ENCODE measurements at places on chromosomes 1 and 21.

GRCh38 chr1:155977690-155978324, 540 bp downstream of the ARHGEF2 start:
- DNase-seq: no peak

GRCh38 chr1:165562571-165562970, 18.8 kb downstream of the LRRC52 start:
- no peak for DNase-seq

- no peak for DNase-seq
Measured at GRCh38 chr1:110800079-110800478, 72.9 kb upstream of the CD53 start.

DNA sequence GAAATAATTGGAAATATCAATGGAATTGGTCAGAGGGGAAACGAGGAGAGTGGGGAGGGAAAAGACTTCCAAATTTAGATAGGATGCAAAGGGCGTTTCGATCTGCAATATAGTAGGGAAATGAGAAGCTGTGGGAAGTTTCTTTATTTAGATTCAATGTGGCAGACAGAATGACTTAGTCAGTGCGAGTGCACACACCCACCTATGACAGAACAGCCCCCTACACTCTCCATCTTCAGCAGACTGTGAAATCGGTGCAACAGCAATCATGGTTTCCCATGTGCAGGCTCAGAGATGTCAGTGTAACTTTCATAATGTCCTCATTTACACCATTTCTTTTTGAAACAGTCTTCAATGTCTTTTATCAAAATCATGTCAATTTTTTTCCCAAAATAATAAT, 46.0 kb downstream of the DIP2A start:
- DNase-seq: no peak

DNA sequence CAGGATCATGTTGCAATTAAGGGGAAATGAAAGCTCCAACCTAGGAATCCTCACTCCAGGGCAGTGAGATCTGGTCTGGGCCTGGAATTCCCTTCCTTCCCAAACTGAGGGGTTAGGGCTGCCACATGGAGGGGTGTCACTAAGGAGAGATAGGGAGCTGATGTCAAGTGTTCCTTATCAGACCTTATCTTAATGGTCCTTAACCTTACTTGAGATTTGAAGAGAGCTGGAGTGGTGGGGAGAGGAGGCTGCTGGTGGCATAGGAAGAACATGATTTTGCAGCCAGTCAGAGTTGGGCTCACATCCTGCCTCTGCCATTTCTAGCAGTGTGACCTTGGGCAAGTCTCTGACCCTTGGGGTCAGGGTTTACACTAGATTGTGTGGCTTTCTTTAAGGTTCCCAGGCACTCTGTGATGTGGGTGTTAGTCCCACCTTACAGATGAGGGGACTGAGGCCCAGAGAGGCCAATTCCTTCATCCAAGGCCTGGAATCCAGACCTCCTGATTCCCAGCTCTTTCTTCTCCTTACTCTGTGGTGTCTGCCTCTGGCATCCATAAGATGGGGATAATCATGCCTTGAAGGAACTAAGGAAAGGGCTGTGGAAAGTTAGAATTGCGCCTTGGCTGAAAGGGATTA, 56.3 kb upstream of the SYNC start:
- no peak for DNase-seq

GRCh38 chr1:236120721-236121153, 21.6 kb upstream of the GPR137B start:
- DNase-seq: no peak

DNA sequence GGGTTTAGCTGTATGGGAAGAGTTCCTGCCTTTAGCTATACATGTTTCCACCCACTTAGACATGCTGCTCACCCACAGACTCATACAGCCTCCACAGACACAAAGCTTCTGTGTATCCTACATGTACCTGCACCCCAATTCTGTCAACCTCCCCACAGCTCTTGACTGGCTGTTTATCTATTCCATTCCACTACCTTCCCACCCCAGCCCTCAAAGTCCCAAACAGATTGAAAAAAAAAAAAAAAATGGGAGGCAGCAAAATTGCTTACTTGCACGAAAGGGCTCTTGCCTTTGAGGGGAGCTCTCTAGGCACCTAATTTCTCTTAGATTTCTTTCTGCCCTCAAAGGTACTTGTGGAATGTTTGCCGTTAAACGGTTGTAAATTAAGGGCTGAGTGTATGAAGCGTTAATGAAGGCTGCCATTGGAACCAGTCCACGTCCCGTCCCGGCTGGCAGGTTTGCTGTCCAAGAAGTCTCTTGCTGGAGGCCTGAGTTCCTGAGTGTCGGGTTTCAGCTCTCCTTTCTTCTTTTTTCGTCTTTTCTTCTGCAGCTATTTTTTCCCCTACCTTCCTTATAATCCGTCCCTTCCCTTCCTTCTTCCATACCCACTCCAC, 43.6 kb downstream of the PBX1 start:
- DNase-seq: no peak

DNA sequence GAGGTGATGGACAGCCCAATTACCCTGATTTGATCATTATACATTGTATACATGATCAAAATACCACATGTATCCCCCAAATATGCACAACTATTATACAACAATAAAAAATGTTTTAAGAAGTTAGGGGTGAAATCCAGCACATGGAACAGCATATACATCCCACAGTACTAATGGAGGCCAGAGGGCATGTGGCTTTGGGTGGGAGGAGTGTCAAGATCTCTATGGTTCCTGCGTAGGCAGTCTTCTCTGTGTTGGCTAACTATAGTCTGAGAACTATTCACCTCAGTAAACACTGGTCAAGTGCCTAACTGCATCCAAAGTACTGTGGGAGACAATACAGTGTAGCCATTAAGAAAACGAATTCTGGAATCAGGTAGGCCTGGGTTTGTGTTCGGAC, 74.1 kb downstream of the GADD45A start:
- DNase-seq: no peak

DNA sequence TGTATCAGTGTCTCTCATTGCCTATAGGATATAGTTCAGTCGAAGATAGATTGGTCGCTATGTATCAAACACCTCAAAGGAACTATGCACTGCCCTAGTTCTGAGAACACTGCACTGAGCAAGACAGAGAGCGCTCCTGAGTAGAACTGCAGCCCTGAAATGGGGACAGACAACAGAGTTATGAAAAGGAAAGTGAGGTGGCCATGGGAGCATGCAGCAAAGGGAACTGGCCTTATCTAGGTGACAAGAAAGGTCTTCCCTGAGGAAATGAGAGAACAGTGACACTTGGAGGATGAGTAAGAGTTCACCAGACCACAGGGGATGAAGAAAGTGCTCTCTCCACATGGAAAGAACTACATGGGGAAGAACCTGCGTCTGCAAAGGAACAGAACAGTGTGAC, 7.5 kb upstream of the G0S2 start:
- no peak for DNase-seq

DNA sequence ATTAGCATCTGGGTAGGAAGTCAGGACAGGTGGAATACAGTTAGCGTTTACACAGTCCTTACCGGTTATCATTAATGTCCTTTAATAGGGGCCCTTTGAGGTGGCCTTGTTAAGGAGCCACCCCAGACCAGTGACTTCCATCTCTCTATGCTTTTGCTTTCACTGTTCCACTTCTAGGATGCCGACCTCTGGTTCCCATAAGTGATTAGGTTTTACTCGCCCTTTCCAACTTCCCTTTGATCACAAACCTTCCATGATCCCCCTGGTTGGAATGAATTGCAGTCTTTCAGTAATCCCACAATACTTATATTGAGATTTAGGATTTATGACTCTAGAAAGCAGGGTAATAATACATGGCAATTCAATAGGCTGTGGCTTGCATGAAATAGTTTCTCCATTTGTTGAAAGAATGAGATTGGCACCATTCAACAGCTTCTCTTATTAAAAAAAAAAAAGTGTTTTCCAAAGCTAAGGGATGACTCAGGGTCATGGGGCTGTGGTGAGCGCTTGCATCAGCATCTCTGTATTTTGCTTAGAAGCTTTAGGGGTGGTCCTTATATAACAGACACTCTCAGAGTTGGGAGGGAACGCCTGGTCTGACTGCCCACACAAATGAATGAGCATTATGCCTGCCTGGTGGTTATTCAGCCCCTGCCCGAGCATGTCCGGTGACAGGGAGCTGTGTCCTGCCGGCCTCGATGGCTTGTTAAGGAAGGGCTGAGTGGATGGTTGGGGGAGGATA, 110.5 kb downstream of the CNIH3 start:
- no peak for DNase-seq

DNA sequence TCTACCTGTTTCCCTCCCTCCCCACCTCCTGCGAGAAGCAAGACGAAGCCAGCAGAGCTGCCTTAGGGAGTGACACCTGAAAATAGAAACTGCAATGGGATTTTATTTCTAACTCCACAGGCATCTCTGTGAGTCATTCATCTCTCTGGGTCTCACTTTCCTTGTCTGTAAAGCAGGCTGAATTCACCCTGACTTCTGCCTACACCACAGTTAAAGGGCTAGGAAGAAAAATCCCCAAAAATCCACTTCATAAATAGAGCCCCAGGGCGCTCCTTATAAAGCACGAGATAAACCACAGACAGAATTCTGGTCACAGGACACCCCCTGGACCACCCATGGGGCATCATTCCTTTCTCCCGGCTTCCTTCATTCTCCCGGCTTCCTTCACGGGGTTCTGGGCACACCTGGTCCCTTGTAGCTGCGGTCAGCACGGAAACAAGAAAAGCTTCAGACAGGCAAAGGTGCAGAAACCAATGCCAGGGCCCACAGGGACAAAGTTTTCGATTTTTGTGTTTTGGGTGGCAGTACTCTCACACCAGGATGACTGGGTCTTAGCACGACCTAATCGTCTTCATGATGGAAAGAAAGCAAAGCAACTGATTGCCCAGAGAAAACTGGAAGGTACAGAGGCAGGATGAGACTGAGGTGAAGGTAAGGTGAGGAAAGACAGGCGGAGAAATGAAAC, 2.8 kb upstream of the H6PD start:
- no peak for DNase-seq

GRCh38 chr1:50373532-50373931, 49.7 kb downstream of the DMRTA2 start:
- no peak for DNase-seq

GRCh38 chr1:166164995-166165660, 1.7 kb downstream of the FAM78B start:
- DNase-seq: no peak

DNA sequence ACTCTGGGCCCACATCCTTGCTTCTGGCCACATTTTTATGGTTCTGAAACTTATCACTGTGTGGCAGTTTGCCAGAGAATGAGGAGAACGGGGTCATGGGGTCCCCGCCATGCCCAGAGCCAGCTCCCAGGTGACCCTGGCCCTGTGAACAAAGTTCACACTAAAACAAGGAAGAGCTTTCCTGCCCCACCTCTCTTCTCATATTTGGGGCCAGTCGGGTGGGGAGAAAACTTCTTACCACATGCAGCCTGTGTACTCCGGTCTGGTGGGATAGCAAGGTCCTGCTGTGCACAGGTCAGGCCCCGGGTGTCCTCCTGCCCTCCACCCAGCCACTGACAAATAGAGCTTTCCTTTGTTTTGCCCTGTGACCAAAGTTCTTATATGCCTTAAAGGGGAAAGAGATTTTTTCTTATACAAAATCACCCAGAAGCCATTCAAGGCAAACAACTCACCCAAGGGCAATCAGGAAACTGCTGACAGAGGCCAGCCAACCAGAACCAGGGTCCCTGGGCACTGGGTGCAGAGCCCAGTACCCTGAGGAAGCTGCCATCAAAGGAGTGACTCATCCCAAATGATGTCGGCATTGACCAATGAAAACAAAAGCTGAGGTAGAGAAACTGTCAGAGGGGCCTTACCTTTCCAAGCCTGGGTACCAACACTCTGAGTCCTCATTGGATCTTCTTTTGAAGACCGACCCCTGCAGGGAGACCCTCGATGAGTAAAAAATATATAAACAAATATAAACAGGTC, 53.6 kb downstream of the OLIG1 start:
- DNase-seq: no peak

- peak; percentile 53 for DNase-seq
Measured at GRCh38 chr1:181021811-181022434, 747 bp downstream of the STX6 start.

DNA sequence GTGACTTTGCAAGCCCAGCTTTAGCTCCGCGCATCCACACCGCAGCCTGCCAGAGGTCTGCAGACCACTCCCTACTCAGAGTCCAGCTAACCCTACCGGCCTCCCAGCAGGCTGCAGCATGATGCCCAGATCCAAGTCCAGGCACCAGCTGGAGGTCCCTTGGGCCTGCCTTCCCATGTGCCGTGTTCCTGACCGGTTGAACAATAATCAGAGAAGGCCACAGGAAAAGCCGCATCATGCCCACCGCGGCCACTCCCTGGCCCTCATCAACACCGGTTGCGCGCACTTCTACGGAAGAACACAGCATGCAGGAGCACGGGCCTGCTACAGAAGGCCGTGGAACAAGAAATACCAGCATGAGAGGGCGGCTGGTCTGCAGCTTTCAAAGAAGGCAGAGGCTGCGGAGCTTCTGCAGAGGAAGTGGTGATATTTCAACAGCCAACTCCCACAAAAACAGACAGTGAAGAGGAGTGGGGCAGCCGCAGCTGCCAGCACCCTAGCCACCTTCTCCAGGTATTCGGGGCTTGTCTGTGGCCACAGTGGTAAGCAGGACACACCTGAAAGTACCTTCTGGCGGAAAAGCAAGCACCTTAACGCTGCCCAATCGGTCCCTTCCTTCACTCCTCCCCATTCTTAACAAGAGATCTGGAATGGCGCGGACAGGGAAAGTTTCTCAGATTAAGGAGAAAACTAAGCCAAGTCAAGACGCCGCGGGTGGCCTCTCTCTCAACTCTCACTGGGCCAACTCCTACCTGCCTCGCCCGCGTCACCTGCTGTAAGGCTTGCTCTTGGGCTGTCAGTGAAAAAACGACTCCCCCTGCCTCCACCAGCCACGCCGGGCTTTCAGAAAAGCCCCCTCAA, 1.5 kb downstream of the PGBD5 start:
- peak; percentile 8 for DNase-seq

GRCh38 chr1:7218210-7218832, 433.1 kb downstream of the CAMTA1 start:
- peak; percentile 39 for DNase-seq

DNA sequence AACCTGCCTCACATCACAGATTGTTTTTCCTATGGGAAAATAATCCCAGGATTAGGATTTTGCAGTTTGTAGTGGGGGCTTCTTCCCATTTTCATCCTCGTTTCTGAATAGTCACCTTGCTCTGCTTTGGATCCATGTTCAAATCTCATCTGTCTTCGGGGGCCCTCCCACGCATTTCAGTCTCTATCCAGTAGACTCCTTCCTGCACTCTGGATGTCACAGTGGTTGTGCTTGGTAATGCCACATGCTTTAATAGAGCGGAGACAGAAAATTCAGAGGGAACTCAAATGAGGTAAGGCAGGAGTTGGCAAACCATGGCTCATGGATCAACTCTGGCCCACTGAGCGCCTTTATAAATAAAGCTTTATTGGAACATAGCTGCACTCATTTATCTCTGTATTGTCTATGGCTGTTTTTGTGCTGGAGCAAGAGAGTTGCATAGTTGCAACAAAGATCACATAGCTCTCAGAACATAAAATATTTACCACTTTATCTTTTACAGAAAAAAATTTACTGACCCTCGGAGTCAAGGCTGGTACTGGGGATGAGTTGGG, 101.0 kb downstream of the SPATA46 start:
- no peak for DNase-seq

All from activated CD4-positive, alpha-beta T cell treated with anti-CD3 and anti-CD28 coated beads, Interleukin-2, amount 10 ng/mL, durations not matched to agents 7 days and 5 days (primary cell).